ENCODE measurements at places on chromosomes 3 and 15.

GRCh38 chr15:56752986-56753385, 19.7 kb upstream of the ZNF280D start:
- DNase-seq, result no peak

DNA sequence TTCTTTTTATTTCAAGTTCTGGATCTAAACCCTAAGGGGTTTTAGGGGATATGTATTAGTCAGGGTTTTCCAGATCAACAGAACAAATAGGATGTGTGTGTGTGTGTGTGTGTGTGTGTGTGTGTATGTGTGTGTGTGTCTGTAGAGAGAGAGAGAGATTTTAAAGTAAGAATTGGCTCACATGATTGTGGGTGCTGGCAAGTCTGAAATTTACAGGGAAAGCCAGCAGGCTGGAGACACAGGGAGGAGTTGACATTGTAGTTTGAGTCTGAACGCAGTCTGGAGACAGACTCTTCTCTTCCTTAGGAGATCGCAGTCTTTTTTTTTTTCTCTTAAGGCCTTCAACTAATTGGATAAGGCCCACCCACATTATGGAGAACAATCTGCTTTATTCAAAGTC, 428.8 kb upstream of the TBL1XR1 start:
- no peak for DNase-seq

- no peak for DNase-seq
These were observed 493.4 kb upstream of the TGFBR2 start for GRCh38 chr3:30112902-30113484.

- DNase-seq, result no peak
These were observed 148.0 kb upstream of the STRIT1 start for GRCh38 chr3:155441506-155441905.

DNA sequence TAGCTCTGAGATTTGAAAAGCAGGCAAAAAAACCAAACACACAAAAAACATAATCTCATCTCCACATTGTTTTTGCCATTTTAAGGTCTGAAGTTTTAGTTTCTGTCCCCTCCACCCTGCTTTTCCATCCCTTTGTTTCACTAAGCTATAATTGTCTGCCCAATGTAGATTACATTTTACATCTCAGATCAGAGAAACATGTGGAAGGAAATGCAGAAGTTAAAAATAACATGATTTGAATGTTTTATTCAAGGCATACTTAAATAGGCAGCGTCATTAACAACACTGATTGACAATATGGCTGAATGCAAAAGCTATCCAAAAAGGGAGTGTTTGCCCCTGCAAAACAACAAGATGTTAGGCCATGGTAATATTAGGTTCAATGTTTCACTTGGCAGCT, 448.1 kb upstream of the ZNF385D start:
- DNase-seq, result no peak

DNA sequence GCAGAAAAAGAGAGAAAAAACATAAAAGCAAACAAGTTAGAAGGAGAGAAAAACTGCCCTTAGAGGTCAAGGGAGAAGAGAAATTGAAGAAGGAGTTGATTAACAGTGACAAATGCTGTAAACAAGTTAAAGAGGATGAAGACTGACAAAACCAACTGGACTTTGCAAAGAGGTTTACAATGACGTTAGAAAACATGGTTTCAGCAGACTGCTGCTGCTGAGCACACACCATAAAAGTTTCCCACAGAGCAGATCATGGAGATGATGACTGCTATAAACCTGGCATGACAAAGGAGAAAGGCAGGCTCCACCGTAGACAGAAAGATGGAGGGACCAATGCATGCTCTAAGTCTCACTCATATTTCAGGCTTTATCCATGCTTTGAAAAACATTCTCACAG, 78.7 kb downstream of the POLQ start:
- DNase-seq, result no peak

DNA sequence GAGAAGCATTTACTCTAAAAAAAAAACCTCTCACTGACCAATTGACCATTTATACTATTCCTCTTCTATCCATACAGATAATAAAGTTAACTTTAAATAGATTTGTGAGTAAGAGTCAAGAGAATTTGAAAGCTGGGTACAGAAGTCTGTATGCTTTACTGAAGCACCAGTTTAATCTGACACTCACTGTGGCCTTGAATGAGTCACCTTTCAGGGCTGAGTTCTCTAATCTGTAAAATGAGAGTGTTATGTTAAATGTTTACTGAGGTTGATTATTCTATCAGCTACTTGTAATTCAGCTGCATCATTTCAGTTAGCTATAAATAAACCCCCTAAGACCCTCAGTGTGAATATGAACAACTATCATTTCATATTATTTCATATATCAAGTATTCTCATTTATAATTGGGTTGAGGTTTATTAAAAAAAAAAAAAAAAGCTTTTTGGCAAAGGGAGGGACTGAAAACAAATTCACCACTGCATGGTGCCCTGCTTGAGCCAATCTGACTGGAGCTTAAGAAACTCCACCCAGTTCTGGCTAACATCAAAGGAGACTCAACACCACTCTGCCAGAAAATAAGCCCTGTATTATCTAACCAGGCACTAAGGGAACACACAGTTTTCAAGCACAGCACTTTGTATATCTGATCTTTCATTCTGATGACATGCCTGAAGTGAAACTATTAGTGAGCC, 2.8 kb downstream of the MAP4 start:
- DNase-seq, result no peak

- DNase-seq, result no peak
These were observed 206.2 kb upstream of the GRM7 start for GRCh38 chr3:6654670-6655069.

- no peak for DNase-seq
These were observed 41.9 kb upstream of the MAP4 start for GRCh38 chr3:48058091-48058490.

Measured in stimulated activated CD4-positive, alpha-beta T cell treated with anti-CD3 and anti-CD28 coated beads, Interleukin-1b, Interleukin-23, amount 100 ng/mL, for 1 hour (primary cell).